ENCODE measurements at places on chromosomes 11 and 22. TPM values are rescaled to one million over a fixed set of nuclear protein-coding genes. Genes with fewer than 3 reads are reported as not detected.
A peak's percentile ranks its signal among the peaks of the same experiment; 100 is the strongest.

- no peak overlapping the region for H3K27ac ChIP-seq
- no peaks in the 10 kb centered on the region for H3K27me3 ChIP-seq
- H3K36me3 ChIP-seq = no peaks in the 10 kb centered on the region
- no peaks in the 10 kb centered on the region for H3K4me1 ChIP-seq
- DNase-seq = no peak
Observed at GRCh38 chr11:11045156-11045930, 187.5 kb upstream of the ZBED5 start.

DNA sequence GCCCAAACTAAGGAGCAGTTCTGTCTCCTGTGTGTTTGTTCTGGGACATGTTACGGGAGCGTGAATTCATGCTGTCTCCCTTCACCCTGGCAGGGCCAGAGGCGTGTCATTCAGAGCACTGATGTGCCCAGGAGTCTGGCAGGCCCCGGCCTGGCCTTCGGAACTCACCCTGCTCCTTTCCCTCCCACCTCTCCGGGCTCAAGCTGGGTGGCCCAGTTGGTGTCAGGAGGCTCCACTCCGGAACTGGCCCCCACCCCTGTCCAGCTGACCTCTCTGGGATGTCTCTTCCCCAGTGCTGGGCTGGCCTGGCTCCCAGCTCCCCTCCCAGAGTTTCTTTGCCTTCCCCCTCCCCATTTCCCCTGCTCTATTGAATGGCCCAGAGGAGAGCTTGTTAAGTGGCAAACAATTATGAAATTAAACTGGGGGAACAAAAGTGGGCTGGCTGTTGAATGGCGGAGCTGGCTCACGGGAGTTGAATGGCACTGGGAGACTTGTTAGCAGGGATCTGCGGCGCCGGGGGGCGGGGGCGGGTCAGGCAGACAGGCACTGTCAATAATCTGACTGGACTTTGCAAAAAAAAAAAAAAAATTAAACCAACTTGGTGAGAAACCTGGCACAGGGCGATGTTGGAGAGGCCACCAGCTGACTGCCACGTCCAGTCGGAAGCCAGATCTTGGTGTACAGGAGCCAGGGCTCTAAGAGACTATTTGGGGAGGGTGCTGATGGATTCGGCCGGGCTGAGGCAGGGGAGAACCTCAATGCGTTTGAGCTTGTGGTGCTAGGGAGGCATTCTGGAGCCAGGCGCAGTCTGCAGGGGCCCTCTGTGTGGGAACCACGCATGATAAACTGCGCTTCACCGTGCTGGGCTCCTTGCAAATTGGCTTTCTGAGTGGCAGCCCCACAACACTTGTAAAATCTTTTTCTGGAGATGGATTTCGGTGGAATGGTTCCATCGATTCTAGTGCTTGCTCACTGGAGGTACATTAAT lies 1.3 kb downstream of the MPPED1 start:
- no peak for DNase-seq
- no peak overlapping the region for H3K27ac ChIP-seq
- no peaks in the 10 kb centered on the region for H3K4me1 ChIP-seq
- no peaks in the 10 kb centered on the region for H3K36me3 ChIP-seq
- H3K4me3 ChIP-seq = no peak overlapping the region
- H3K27me3 ChIP-seq = peaks cover 63% of the 10 kb centered on the region

- H3K27me3 ChIP-seq = peaks cover 53% of the 10 kb centered on the region
Observed at GRCh38 chr22:23012081-23012622, 58.2 kb upstream of the GNAZ start.

GRCh38 chr22:26565889-26566288 lies 24.0 kb downstream of the TPST2 start:
- H3K4me1 ChIP-seq = peaks cover 55% of the 10 kb centered on the region
- H3K27ac ChIP-seq = no peak overlapping the region
- H3K27me3 ChIP-seq = no peaks in the 10 kb centered on the region
- H3K36me3 ChIP-seq = peaks cover 20% of the 10 kb centered on the region

- no peak overlapping the region for H3K4me3 ChIP-seq
- no peaks in the 10 kb centered on the region for H3K36me3 ChIP-seq
- no peak for DNase-seq
Observed at GRCh38 chr22:27217154-27217553, 559.8 kb downstream of the MIAT start.

DNA sequence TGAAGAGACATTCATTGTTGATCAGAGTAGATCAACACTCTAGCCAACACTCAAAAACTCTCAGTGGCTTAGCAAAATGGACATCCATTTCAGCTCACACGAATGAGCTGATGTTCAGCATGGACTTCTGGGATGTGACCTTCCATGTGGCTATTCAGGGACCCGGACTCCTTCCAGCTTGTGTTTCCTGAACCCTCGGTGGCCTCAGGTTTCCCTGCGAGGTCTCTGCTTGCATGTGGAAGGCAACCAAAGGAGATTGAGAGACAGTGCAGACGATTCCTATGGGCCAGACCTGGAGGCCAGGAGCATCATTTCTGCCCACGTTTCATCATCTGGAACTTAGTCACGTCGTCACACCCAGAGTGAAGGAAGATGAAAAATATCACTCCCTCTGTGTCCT lies 1137.4 kb downstream of the TBC1D22A start:
- no peak overlapping the region for H3K27ac ChIP-seq
- H3K4me1 ChIP-seq = no peaks in the 10 kb centered on the region
- no peak for DNase-seq
- no peak overlapping the region for H3K4me3 ChIP-seq
- H3K27me3 ChIP-seq = no peaks in the 10 kb centered on the region

DNA sequence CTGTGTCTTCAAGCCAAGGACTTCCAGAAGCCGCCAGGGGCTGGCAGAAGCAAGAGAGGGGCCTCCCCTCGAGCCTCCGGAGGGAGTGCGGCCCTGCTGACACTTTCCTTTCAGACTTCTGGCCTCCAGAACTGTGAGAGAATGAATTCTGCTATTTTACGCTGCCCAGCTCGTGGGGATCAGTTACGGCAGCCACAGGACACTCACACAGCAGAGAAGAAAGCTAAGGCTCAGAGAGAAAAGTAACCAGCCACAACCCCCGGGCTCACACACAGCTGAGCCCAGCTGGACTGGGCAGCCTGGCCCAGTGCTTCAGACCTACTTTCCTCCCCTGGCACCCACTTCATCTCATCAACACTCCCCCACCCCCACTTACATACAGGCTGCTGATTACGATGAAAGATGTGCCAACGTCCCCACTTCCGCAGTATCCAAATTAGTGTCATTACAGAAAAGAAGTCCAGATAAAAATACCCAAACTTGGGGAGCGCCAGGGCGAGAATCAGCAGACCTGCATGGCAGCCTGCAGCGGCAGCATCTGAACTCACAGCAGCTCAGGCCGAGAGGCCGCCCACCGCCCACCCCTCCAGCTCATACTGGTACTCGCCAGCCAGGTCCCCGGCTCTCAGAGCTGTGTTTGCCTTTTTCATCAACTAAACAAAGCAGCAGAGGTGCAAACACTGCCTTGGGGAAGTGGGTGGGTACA lies 15.3 kb downstream of the PHF21B start:
- no peaks in the 10 kb centered on the region for H3K4me1 ChIP-seq
- no peak overlapping the region for H3K27ac ChIP-seq
- H3K36me3 ChIP-seq = no peaks in the 10 kb centered on the region
- no peak overlapping the region for H3K4me3 ChIP-seq

DNA sequence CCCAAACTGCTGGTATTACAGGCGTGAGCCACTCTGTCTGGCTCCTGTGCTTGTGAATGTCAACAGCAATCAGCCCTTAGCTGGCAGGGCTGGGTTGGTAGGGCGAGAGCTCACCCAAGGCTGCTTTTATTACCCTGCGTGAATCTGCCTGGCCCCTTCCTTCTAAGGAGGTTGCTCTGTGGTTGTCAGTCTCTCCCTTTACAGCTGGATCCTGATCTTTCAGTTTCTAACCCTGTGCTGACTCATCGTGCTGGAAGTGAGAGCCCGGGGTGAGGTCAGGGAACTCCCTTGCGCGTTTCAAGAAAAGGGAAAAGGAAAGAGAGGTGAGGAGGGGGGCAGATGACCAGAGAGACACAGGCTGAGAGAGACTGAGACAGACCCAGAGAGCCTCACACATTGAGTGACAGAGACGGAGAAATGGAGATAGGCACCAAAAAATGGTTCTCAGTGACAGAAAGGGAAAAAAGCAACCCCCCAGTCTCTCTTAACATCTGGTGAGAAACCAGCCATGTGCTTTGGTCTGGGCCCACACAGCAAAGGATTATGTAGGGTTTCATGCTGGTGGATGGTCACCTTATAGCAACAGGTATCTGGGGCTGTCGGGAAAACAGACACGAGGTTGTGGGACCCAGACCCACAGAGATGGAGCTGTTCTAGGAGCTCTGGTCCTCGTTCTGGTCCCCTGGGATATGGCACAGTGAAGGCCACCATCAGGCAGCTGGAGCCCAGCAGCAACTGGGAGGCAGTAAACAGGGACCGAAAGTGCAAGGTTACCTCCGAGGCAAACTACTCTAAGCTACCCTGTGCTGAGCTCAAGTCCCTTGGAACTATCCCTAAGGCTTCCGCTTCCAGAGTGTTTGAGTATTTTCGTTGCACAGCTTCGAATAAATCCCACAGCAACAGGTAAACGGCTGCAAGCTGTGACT lies 2.5 kb downstream of the TCN2 start:
- H3K27ac ChIP-seq = peak overlapping the region; percentile 25
- no peaks in the 10 kb centered on the region for H3K36me3 ChIP-seq
- DNase-seq = peak; percentile 59
- H3K4me1 ChIP-seq = peaks cover 35% of the 10 kb centered on the region
- H3K4me3 ChIP-seq = no peak overlapping the region
- H3K27me3 ChIP-seq = no peaks in the 10 kb centered on the region

GRCh38 chr11:2393941-2394817 lies 6.4 kb upstream of the TSSC4 start:
- DNase-seq = no peak
- peaks cover 16% of the 10 kb centered on the region for H3K4me1 ChIP-seq

The OR51G1 gene
- total RNA-seq = not detected

The OR6A2 gene
- total RNA-seq = not detected

The SLC6A5 gene
- not detected for total RNA-seq

The ZNF214 gene
- total RNA-seq = not detected

The CLCF1 gene
- total RNA-seq = 1.9 TPM

The ZC3H12C gene
- 2.8 TPM for total RNA-seq

The ARHGEF12 gene
- total RNA-seq = 44.6 TPM

The PAMR1 gene
- not detected for total RNA-seq

All from activated CD8-positive, alpha-beta memory T cell treated with anti-CD3 and anti-CD28 coated beads, Interleukin-2, amount 10 ng/mL, durations not matched to agents 7 days and 5 days (primary cell).